ENCODE measurements at places on chromosomes 4 and X.

DNA sequence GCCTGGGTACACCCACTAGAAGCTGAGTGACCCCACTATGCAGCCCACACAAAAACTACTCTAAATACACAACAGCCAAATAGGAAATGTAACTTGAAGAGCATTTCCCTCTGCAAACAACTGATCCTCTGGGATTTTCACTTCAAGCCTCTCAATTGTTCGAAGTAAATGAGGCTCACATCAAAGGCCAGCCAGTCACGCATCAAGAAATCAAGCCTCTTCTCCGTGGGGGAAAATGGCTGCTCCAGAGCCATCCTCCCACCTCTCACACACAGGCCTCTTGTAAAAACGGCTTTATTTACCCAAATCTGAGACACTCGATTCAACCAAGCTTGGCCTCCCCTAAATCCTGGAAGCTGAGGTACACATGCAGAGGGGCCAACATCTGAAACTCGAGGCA is 14.3 kb downstream of the PCDH19 start:
- no peak overlapping the region for H3K27ac ChIP-seq
- no peak overlapping the region for H3K4me3 ChIP-seq
- H3K36me3 ChIP-seq: no peaks in the 10 kb centered on the region
- no peak for DNase-seq

GRCh38 chr4:161714022-161714751 is 449.6 kb downstream of the FSTL5 start:
- H3K36me3 ChIP-seq: no peaks in the 10 kb centered on the region
- no peak overlapping the region for H3K4me3 ChIP-seq
- no peak overlapping the region for H3K27ac ChIP-seq
- no peaks in the 10 kb centered on the region for H3K27me3 ChIP-seq
- no peak for DNase-seq
- H3K4me1 ChIP-seq: no peaks in the 10 kb centered on the region

- H3K27me3 ChIP-seq: peaks cover 58% of the 10 kb centered on the region
- DNase-seq: no peak
- H3K36me3 ChIP-seq: no peaks in the 10 kb centered on the region
- no peak overlapping the region for H3K27ac ChIP-seq
- H3K4me3 ChIP-seq: no peak overlapping the region
- peaks cover 18% of the 10 kb centered on the region for H3K4me1 ChIP-seq
Observed at GRCh38 chr4:25535278-25535677, 120.4 kb upstream of the SLC34A2 start.

- DNase-seq: no peak
- peaks cover 12% of the 10 kb centered on the region for H3K4me1 ChIP-seq
- H3K27me3 ChIP-seq: peaks cover 13% of the 10 kb centered on the region
- no peak overlapping the region for H3K27ac ChIP-seq
- H3K4me3 ChIP-seq: no peak overlapping the region
Observed at GRCh38 chr4:5184606-5185005, 133.3 kb downstream of the STK32B start.

DNA sequence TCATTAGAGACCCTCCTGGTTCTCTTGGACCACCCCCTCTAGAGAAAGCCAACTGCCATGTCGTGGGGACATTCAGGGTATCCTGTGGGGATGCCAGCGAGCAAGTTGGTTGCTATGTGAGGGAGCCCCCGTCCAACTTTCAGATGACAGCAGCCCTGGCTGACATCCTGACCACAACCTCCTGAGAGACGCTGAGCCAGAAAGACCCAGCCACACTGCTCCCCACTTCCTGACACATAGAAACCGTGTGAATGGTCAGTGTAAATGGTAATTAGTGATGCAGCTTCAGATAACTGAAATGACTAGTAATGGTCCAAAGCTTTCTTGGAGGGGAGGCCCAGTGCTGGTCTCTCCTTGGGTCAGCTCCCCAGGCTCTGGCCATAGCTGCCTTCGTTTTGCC is 10.8 kb downstream of the CLCN4 start:
- peaks cover 5% of the 10 kb centered on the region for H3K4me1 ChIP-seq
- no peaks in the 10 kb centered on the region for H3K36me3 ChIP-seq
- H3K27me3 ChIP-seq: no peaks in the 10 kb centered on the region
- no peak overlapping the region for H3K27ac ChIP-seq
- DNase-seq: no peak
